ENCODE measurements at places on chromosomes 6 and 20.
A peak's percentile ranks its signal among the peaks of the same experiment; 100 is the strongest.

- DNase-seq: no peak
Measured at GRCh38 chr6:111823012-111823411, 50.2 kb downstream of the FYN start.

DNA sequence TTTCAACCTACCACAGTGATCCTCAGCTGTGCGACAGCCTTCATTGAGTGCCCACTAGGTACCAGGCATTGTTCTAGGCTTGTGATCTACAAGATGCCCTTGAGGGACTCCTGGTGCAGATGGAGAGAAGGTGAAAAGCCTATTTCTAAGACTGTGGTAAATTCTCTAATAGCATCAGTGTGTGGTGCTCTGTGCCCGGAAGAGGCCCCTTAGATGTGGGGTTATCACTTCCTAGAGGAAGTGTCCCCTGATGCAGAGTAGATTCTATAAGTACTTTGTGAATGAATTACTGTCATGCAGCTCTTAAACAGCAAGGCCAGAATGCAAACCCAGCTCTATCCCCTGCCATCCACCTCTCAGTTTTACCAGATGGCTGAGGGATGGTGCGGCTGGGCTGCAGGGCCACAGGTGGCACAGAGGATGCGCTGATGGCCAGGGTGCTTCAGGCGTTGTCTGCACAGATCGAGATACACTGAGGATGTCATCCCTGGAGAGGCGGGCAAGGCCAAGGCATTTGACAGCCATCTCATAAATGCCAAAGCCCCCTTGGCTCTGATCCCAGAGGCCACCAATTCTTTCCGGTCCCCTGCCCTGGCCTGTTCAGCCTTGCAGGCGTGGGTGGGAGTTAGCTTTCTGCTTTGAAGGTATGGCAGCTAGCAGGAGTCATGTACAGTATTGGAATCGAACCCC is 96.7 kb downstream of the TOX2 start:
- peak; percentile 31 for DNase-seq

DNA sequence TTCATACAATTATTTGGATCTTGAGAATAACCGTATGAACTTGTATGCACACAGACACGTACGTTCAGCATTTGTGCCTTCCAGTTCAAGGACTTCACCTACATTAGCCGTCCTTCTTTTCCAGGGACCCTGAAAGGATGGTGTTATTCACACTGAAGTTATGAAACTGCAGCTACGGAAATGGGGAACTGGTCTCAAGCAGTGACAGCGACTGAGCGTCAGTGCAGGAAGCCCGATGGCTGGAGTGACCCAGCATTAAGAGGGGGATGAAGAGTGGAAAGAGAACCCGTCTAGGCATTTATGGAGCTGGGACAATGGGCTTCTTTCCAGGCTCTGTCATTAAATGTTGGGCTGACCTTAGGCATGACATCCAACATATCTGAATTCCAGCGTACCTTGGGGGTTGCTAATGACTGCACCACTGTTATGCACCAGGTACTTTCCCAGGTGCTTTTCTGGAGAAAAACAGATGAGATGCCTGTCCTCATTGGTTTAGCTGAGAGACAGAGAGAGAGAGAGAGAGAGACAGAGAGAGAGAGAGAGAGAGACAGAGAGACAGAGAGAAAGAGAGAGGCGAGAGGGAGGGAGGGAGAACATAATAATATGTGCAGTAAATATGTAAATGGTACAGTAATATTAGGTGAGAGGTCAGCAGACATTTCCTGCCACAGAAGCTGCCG is 204.7 kb upstream of the EXOC2 start:
- DNase-seq: no peak

DNA sequence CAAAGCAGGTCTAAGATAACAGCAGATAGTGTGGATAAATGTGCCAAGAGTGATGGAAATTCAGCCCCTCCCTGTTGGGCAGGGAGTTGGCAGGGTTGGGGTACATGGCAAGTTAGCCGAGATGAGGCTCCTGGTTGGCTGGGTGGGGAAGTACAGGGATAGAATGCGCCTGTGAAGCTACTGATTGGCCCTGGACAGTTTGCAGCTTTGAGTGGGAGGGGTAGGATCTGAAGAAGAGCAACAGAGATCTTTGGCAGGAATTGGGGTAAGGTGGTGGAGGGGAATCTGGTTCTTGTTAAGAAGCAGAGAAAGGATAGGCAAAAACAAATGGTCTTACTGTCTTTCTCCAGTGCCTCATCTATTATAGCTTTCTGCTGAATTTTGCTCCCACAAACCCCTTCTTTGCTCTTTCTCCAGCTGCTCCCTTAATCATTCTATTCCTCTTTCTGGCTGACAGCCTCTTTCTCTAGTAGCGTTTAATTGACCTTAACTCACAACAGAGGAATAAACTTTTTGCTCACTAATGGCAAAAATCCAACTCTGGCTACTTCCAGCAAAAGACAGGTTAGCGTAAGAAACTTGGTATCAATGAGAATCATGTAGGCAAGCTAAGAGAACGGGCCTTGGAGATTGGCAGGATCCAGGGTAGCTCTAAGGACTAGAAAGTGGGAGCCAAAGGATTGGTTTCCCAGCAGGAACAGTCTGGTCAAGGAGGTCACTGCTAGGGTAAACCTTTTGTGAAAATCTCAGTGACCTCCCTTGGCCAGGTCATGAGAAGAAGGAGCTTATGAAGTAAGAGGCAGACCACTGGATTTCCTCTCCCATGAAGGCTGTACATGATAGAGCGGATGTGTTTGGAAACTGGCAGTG is 86.3 kb upstream of the CARMIL1 start:
- no peak for DNase-seq

DNA sequence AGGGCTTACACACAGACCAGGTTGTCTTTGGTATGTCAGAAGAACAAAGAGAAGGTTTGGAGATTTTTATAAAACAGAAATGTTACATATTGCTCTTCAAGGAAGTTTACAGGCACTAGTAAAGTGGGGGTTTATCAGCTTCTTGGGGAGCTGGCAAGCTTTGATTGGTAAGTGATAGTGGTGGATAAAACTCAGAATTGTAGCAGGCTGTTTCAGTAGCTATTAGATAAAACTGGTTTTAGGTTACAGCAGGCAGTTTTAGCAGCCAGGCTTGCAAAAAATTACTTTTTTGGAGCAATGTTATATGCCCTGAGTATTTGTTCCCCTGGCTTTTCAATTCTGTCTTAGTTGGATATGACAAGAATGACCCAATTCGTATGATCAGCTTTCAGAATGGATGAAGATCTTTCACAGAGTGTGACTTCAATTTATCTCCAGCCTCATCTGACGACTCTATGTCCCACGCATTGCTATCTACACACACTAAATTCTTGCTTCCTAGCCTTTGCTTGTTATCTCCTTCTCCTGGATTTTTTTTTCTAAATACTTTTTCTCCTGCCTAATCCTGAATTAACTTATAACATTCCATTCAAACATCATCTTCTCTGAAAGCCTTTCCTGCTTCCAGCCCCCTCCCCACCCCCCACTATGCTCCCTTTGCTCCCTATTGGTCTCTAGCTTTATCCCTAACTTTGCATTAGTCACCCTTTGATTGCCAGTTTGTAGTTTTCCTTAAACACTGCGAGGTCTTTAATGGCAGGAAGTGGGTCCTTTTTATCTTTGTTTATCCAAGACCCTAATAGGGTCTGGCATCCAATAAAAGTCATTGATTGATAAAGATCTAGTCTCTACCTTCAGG is 1.0 kb upstream of the TOMM34 start:
- DNase-seq: no peak

GRCh38 chr20:47133809-47134456 is 222.6 kb downstream of the ZMYND8 start:
- no peak for DNase-seq

GRCh38 chr20:11849270-11849915 is 68.3 kb upstream of the BTBD3 start:
- DNase-seq: peak; percentile 84

GRCh38 chr20:43388268-43389002 is 69.3 kb upstream of the SRSF6 start:
- no peak for DNase-seq

All from NCI-H524 (cell line).